ENCODE measurements at places on chromosomes 4 and X.

- no peak for DNase-seq
These were observed 80.1 kb downstream of the RCHY1 start for GRCh38 chr4:75434105-75434504.

- no peak for DNase-seq
These were observed 28.9 kb upstream of the PRPS1 start for GRCh38 chrX:107599450-107599861.

GRCh38 chr4:46839128-46839527, 69.9 kb downstream of the COX7B2 start:
- no peak for DNase-seq

GRCh38 chrX:111040377-111041017, 55.5 kb upstream of the PAK3 start:
- no peak for DNase-seq

DNA sequence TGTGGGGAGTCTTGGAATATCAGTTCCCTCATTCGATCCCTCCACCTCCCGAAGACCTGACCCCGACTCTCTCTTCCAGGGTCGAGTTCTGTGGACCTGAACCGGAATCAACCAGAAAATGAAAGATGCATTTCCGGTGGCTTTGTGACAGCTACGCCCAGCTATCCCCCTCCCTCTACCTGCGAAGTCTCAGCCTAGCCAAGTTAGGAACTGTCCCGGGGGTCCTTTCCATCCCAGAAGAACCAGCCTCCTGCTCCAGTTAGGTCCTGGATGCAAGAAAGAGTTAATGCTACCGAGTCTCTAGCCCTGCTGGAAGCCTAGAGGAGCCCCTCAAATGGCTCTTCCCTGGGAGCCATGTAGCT, 13.4 kb upstream of the ETDC start:
- DNase-seq = no peak

GRCh38 chr4:1991596-1992434, 17.0 kb downstream of the NELFA start:
- no peak for DNase-seq

DNA sequence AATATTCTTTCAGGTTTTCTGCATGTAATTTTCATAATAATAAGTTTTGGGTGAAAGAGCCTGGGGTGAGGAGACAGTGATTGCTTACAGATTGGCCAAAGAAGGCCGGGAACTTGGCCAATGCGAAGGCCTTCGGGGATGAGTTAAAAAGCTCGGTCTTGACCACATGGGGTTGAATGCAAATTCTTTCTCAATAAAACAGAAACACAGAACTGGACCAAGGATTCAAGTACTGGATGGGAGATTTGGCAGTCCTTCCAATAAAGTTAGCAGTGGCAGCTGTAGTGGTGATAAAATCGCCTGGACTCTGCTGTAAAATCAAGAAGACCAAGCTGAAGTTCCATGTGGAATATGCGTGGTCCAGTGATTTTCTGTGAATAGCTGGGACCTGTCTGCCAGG, 282.2 kb upstream of the KLF3 start:
- DNase-seq = no peak

DNA sequence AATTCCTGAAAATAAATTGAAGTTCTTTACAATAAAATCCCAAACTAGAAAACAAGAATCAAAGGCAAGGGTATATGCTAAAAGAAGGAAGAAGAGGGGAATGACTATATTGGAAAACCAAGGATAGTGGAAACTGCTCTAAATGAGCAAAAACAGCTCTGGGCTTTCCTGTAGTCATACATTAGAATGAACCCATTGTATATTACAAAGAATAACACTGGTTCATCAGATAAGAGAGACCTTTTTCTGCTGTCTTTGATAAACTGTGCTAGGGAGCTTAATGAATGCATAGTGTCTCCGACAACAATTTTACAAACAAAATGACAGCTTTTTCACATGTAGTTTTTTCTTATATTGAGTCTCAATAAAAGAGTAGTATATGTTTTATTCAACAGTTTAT, 26.6 kb downstream of the TLR2 start:
- no peak for DNase-seq

- no peak for DNase-seq
These were observed 39.9 kb upstream of the NFXL1 start for GRCh38 chr4:47954245-47954644.

GRCh38 chrX:25014366-25014838, 1.4 kb downstream of the ARX start:
- no peak for DNase-seq

DNA sequence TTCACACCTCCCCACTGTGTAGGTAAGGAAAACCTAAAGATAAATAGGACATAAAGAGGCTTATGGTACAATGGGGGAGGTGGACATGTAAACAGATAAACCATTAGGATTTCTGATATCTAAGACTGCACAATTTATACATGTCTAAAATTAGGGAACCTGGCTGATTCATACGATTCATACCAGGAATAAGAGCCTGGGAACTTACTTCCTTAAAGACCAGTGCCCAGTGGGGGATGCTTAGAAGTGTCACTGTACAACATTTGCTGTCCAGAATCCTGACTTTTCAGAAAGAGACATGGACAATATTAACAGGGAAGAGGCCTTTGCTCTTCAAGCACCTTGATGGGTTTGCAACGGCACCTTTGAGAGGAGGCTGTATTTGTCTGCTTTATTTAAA, 116.8 kb upstream of the KIT start:
- DNase-seq = no peak

- no peak for DNase-seq
These were observed 198.5 kb upstream of the KLF8 start for GRCh38 chrX:56033495-56034180.

DNA sequence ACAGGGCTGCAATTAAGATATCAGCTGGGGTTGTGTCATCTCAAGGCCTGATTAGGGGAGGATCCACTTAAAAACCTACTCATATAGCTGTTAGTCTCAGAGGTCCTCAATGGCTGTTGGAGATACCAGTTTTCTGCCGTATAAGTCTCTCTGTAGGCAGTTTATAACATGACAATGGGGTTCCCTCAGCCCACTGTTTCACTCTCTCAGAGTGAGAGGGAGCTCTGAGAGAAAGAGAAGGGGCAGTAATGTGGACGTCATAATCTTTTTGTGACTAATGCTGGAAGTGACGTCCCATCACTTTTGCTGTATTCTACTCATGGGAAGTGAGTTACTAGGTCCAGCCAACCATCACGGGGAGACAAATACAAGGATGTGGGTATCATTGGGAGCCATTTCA, 70.3 kb downstream of the STIM2 start:
- no peak for DNase-seq

GRCh38 chr4:41514169-41514568, 23.8 kb upstream of the LIMCH1 start:
- no peak for DNase-seq

DNA sequence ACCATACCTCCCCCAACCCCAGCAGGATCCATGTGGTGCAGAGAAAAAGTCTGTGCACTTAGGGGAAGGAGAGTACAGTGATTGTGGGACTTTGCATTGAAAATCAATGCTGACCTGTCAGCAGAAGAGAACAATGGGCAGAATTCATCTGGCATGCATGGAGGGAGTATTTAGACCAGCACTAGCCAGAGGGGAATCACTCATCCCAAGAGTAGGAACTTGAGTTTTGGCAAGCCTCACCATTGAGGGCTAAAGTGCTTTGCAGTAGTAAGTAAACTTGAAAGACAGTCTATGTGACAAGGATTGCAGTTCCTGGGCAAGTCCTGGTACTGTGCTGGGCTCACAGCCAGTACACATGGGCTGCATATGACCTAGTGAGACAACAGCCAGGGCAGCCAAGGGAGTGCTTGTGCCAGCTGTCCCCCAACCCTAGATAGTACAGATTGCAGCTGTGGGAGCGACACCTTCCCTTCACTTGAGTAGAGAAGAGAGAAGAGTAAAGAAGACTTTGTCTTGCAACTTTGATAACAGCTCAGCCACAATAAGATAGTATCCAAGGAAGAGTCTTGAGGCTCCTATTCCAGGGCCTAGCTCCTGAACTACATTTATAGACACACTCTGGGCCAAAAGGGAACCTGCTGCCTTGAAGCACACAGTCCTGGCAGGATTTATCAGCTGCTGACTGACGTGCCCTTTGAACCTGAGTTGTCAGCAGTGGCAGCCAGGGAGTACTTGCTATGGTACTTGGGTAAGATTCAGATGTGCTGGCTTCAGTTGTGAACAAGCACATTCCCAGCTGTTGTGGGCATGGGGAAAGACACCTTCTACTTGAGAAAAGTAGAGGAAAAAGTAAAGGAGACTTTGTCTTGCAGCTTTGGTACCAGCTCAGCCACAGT, 48.7 kb downstream of the HDX start:
- DNase-seq = no peak

- DNase-seq = no peak
These were observed 13.8 kb downstream of the RAB28 start for GRCh38 chr4:13470379-13470778.

GRCh38 chr4:126799971-126800574, 832.7 kb upstream of the INTU start:
- no peak for DNase-seq

DNA sequence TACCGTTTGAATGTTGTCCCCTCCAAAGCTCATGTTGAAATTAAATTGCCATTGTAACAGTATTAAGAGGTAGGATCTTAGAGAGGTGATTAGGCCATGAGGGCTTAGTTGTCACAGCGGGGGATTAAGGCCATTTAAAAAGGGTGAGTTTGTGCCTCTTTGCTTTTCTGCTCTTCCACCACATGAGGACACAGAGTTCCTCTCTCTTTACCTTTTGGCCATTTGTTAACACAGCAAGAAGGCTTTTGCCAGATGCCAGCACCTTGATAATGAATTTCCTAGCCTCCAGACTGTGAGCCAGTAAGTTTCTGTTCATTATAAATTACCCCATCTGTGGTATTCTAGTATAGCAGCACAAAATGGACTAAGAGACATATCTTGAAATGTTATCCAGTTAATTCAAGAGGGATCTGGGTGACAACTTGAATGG, 7.8 kb upstream of the HERC3 start:
- no peak for DNase-seq

DNA sequence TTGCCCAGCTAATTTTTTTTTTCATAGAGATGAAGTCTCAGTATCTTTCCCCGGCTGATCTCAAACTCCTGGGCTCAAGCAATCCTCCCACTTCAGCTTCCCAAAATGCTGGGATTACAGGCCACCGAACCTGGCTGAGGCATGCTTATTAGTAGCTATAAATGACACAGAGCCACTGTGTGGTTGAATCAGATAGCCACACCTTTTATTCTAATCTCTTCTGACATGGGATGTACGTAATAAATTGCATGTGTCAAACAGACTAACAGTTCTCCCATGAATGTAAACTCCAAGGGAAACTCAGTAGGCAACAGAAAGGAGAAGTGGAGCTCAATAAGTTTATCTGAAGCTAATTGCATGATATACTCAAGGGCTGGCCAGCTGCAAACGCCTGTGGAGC, 139.8 kb upstream of the VCX3A start:
- DNase-seq = no peak

GRCh38 chr4:150207871-150208270, 129.6 kb downstream of the DCLK2 start:
- no peak for DNase-seq

GRCh38 chrX:106208154-106208553, 40.0 kb downstream of the PWWP3B start:
- no peak for DNase-seq

DNA sequence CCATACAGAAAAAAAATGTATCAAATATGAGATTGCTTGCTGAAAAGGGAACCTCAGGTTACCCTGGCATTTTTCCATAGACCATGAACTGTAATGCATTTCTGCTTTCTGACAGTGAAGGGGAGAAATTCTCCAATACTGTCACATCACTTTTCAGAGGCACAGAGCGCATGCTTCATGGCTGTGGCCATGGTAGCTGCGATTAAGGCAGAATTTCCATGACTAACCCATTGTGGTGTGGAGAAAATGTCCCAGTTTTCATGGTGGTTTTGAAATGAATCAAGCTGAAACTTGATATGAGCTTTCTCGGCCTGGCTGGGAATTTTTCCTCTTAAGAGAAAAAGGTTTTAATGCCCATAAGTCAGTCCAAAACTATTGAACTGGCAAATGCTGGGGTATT, 39.5 kb upstream of the MAP3K15 start:
- no peak for DNase-seq

DNA sequence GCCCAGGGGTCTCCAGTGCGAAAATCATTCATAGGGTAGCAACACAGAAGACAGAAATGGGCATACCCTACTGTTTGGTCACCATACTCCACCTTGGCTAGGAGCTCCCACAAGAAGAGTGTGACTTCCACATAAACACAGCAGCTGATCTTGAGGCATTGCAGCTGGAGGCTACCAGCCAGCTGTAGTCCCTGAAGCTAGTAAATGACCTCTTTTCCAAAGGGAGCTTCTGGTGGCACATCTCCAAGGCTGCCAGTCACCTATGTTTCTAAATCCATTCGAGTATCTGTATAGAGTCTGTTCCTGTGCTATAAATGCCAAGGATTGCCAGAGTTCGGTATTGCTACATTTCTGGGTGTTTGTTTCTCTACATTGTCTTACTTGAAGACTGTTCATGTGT, 21.3 kb upstream of the PNPLA4 start:
- no peak for DNase-seq

DNA sequence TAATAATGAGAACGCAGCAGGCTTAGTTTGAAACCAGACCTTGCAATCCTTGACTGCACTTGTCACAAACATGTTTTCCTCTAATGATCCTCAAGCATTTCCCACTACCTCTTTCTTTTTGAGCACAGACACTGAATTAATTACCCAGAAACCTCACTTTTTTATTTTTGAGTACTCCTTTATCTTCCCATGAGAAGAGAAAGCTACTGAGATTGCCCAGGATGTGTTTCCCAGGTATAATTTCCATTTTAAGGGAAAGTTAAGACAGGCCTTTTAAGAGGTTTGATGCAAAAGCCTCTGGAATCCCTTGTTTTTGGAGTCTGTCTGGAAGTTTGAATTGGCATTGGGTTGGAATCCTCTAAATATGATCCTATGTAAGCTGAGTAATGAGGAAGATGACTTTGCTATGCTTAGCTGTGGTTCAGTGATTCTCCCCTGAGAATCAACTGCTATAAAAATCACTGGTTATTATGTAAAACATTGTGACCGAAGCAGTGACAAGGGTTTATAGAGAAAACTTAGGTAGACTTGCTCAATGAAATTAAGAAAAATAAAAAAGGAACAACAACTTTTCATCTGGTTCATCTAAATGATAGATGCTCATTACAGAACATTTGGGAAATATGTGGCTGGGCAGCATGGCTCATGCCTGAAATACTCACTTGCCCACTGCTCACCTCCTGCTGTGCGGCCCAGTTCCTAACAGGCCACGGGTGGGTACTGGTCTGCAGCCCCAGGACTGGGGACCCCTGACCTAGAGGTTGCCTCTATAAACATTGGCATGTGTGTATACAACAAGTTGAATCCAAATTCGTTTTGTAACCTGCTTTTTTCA, 10.8 kb upstream of the RHOH start:
- no peak for DNase-seq

DNA sequence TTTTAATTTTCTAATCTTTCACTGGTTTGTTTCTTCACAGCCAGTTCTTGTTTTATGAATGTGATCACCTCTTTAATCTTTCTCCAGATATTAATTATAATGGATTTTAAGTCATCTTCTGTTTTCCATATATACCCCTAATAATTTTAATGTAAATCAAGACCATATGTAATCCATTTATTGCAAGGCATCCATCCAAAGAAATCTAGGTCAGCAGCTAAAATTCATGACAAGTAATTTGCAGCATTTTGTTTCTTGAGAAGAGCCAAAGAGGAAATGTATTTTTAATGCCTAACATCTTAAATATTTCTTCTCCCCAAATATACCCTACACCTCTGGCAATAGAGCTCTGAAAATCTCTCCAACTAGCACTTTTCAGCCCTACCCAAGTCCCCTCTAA, 81.1 kb downstream of the SUPT20HL2 start:
- no peak for DNase-seq

- no peak for DNase-seq
These were observed 39.4 kb downstream of the ERVMER34-1 start for GRCh38 chr4:52711834-52712250.

Data from hematopoietic multipotent progenitor cell treated with erythropoietin and hydrocortisone succinate and interleukin-3 and kit ligand, for 17 days (in vitro differentiated cells).